ENCODE measurements at places on chromosomes 3 and 15.

- no peak for DNase-seq
Observed at GRCh38 chr3:108018552-108018951, 72.3 kb downstream of the CD47 start.

DNA sequence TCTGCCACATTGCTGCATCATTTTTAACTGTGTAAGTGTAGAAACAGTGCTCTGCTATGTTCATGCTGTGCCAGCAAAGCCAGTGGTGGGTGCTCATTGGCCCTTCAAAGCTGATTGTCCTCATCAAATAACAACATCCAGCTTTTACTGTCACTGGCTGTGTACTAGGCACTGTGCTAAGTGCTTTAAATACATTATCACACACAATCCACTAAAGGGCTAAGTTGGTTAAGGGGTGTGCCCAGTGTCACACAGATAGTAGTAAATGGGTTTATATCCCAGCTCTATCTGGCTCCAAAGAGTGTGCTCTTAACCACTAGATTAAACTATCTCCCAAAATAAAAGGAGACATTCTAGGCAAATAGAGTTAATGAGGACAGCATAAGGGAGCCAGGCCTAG, 7.7 kb downstream of the TUBGCP4 start:
- DNase-seq, result no peak

DNA sequence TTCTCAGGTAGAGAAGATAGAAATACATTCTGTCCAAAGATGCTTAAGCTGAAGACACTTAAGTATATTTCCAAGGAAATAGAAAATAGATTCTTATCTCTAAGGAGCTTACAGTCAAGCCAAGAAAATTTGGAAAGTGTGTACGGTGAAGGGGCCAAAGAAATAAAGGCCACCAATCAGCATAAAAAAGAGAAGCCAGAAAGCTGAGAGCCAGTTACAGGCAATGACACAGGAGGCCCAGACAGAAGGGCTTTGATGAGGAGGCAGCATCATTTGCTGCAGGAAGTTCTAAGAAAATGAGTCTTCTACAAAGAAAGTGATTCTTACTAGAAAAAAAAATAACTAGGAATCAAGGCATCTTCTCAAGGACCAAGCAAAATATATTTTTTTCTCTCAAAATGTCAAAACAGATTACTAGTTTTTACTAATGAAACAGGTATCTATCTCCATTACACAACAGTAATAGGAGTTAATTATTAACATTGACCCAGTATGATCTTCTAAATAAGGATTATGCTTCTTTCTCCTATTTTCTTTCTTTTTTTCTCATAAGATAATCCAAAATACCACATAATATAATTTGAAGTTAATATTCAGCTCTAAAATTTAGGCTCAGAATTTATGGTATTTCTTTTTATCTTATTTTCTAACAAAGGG, 82.1 kb upstream of the PHLDB2 start:
- DNase-seq, result no peak

DNA sequence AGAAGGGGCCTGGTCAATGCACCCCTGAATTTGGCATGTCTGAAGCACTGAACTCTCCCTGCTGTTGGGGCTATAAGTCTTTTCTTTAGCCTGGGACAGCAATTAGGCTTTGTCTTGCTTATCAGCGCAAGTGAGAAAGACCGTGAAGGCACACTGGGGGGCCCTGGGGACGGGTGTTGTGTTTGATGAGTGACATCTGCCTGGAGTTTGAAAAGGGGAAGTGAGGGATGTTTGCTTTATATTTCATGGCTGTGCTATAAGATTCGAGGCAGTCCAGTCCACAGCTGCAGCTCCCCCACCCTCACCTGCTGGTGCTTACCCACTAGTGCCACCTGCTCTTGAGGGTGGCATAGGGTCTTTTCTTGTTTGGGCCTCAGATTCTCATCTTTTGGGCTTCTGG, 44.8 kb downstream of the CEMIP start:
- DNase-seq, result no peak

DNA sequence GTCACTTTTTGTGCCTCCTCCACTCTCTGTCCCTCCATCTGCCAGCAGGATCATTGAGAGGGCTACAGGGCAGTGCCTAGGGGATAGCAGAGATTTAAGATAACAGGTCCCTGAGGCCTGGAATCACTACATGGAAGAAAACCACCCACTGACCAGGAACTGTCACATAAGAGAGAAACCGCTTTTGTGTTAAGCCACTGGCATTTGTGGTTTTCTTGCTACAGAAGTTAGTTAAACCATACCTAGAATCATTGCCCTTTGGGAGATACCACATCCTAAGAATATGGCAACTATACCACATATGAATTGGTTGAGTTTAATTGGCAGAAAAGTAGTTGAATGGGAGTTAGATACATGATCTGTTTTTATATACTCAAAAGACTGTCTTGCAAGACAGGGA, 112.8 kb upstream of the LPP start:
- DNase-seq, result no peak

DNA sequence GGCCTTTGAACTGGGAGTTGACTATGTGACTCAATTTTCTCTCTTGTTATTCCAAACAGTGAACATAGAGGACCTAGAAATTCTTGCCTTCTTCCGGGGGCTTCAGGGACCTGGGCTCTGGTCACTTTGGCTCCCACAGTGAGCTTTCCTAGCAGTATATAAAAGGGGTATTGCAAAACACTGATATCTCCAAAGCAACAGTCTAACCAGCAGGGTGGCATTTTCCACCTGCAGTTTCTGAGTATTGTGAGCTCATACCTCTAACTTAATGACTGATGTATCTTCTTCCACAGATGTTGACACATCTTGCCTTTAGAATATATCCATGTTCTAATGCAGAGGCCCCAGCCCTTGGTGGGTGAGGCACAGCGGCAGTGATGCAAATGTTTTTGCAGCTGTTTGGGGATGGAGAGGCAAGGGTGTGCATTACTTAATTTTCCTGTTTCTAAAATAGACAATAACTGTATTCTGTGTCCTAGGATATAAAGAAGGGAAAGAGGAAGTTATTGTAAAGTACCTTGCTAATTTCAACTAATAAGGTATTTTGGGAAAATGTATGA, 45.7 kb upstream of the ADGRG7 start:
- no peak for DNase-seq

Data from stimulated activated CD4-positive, alpha-beta T cell treated with anti-CD3 and anti-CD28 coated beads, Interleukin-1b, Interleukin-23, amount 100 ng/mL, for 1 hour (primary cell).